HepG2 (cell line): ENCODE measurements at places on chromosomes 3 and 15. TPM values are rescaled to one million over a fixed set of nuclear protein-coding genes. Genes with fewer than 3 reads are reported as not detected.

DNA sequence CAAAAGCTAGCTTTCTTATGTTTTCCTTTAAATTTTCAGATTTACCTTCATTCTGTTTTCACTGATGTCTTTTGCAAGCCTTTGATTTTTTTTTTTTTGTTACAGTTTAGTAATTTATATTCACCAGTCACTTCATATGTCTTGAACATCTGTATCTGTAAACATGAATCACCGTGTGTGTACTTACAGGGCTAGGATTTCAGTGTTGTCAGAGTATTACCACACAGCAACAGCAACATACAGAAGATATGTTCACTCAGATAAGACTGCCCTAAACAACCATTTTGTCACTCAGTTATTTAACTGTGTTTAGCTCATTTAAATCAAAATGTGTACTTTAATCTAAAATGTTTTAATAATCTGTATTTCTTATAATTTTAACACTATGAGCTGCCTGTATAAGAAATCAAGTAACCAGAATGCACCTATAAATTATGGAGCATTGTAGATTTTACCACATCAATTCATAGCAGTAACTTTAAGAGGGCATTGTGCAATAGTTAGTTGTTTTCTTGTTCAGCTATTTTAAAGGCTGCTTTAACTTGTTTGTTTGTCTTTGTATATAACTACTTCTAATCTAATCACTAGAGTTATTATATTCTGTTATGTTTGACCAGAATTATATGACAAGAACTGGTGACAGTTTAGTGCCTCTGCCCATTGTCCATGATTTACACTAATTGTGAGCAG, 50.4 kb downstream of the GHSR start:
- no peak for DNase-seq

- DNase-seq, result no peak
These were observed 223.2 kb downstream of the MTHFS start for GRCh38 chr15:79673416-79674123.

GRCh38 chr3:25724948-25725645, 58.1 kb downstream of the NGLY1 start:
- no peak for DNase-seq

PIAS1 gene
- polyA plus RNA-seq, result 27.8 and 33.7 TPM in 2 replicates

GRCh38 chr15:74460298-74460697, 662 bp downstream of the UBL7 start:
- DNase-seq, result no peak

DNA sequence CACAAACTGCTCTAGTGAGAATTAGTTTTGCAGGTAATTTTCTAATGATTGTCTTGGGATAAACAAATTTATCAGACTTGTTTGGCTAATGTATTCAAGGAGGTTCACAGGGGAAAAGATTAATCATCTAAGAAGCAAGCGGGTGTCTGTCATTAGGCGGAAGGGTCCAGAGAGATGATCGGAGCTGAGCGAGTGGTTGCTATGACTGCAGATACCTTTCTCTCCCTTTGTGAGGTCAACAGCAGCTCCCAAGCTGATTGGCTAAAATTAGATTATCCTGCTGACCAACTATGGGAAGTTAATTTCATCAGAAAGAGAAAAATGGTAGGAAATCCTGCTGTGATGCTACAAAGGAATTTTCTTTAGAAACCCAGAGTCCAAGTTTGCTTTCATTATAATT, 276.0 kb downstream of the SOX2 start:
- DNase-seq, result no peak

DNA sequence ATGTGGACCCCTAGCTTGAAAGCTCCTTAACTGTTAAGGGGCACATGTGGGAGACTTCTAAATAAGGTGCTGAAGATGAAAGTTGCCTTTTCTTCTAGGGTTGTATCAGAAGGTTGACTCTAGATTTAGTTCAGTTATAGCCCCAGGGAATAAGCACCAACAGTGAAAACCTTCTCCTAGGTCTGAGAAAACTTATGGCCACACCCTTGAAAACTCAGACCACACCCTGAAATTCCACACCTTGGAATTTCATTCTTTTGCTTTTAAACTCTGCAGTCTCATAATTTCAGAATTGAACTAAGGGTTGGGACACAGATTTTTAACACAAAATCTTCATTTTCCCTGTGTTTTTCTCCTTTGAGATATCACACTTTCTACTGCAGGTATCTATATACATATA, 355.8 kb upstream of the IL12A start:
- no peak for DNase-seq

- no peak for DNase-seq
These were observed 47.6 kb downstream of the LARS2 start for GRCh38 chr3:45435961-45436360.

- DNase-seq, result no peak
These were observed 4.6 kb upstream of the RTP2 start for GRCh38 chr3:187706971-187707370.

DNA sequence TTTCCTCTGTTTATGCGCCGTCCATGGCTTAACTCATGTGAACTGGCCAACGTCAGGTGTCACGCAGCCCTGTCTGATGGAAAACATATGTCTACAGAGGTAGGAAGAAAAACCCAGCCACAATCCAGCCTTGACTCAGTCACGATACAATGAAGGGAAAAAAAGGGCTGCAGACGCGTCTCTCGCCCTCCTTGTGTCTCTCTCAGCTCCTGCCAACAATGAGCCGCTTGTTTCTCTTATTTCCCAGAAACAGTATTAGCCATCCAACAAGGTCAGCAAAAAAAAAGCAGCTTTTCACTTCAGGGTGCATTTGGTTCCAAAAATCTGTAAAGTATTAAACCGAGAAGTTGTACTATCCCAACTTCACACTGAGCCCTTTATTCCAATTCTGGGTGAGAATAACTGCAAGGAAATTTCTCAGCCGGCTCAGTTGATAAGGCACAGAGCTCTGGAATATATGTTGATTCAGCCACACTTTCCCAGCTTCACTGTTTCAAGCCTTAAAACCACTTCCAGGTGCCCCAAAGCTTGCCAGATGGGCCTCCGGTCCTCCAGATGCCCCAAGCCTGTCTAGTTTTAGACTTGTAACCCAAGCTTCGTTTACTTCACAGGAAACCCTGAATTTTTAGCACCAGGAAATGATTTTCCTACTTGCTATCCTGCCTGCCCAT, 79.4 kb downstream of the TM4SF4 start:
- DNase-seq, result no peak

- no peak for DNase-seq
These were observed 207.1 kb downstream of the TP63 start for GRCh38 chr3:189838291-189838690.

SLC28A2 gene
- 0.01 TPM in 1 of 2 replicates, not detected in the other for polyA plus RNA-seq

DNA sequence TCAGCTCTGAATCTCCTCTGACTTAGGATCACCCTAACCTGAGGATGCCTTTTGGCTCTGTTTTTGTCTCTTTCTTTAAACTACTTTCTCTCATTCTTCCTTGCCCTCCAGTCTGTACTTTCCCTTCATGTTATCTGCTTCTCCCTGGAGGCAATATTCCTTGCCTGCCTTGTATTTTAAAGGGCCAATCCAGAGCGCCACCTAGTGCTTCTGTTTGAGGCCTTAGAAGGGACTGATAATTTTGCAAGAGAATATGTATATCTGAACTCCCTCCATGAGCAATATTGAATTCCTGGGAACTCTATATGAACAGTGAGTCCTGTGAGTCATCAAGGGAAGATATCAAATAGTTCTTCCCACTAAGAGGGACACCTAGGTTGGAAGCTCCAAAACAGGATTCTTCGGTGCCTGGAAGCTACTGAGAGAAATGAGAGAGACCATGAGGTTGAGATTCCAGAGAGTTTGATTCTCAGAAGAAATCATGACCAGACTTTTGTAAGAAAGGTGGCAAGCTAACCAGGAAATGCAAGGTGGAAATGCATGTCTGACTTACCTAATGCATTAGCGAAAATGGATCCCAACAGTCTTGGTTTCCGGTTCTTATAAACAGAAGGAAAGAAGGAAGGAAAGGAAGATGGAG, 203.8 kb upstream of the CD96 start:
- peak; percentile 62 for DNase-seq

DNA sequence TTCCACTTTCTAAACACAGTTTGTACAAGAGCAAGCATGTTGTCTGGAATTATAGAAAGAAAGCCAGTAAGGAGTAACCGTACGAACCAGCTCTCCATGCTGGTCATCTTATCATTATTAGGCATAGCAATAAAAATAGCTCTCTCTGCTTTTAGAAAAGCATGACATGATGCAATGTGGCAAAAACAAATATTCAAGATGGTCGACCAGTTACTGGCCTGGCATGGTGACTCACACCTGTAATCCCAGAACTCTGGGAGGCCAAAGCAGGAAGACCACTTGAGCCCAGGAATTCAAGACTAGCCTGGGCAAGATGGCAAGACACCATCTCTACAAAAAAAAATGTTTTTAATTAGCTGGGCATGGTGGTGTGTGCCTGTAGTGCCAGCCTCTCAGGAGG, 2.6 kb upstream of the MAP4 start:
- DNase-seq, result peak; percentile 12

DNA sequence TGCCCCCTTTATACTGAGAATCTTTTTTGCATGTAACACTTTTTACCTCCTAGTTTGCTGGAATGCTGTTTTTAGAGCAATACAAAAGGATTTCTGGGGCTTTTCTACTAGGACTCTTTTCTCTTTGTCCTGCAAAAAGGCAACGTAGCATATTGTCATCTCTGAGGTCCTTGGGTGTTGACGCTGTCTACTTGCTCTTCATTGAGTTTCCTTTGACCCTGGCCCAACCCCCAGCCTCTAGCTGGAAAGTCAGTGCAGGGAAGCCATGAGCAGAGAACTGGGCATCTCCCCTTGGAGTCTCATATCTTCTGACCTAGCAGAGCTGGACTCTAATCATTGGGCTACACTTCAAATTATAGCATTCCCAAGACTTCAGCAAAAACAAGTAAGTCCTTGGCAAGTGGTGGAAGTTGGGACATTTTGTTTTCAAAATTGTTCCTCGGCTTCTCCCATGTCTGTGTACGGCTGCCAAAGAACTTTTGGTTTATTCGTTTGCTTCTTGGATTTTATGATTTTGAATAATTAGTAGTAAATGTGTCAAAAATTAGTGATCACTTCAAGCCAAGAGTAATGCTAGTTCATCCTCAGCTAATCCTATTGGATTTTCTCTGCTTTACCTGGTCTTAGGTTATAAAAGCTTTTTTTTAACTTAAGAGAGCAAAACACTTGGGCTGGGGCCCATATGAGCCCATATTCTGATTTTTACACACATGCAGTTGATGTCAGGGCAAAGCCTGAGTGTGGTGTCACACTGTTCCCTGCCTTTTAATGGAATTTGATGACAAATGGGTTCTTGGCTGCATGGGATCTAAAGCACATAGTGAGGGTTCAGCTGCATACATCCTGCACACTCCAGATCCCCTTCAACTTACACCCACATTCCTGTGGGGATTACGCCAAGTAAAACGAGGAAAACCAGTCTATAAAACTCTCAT, 419.5 kb upstream of the C2CD4B start:
- no peak for DNase-seq

DNA sequence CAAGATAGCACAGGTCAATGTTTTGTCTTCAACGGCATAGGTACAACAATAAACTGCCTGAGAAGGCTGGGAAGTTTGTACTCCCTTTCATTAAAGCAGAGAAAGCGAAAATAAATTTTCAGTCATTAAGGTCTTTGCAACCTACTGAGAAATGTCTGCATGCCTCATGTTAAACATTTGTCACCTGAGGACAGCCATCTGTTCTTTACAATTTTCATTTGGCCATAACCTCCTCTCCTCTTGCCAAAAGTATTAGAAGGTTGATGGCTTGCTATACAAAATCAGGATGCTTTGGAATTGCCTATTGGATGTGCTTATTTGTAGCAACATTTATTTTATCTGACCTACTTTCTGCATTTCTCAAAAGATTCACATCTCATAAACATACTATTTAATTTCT, 122.7 kb downstream of the GOLIM4 start:
- no peak for DNase-seq

GRCh38 chr3:195705081-195705991, 15.4 kb upstream of the MUC20 start:
- no peak for DNase-seq

NANOGP8 gene
- polyA plus RNA-seq, result 0.09 TPM in 1 of 2 replicates, not detected in the other

DNA sequence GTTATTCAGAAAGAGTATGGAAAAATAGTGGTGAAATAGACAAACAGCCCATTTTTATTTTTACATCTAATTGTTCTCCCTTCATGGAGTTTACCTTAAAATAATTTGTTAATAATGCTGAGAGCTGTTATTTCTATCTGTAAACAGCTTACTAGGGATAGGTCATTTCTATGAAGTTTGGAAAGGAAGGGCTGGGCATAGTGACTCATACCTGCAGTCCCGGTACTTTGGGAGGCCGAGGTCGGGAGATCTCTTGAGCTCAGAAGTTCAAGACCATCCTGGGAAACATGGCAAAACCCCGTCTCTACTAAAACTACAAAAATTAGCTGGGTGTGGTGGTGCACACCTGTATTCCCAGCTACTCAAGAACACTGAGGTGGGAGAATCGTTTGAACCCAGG, 624.3 kb upstream of the LMCD1 start:
- DNase-seq, result no peak

GRCh38 chr3:167733961-167734497, 663 bp downstream of the PDCD10 start:
- DNase-seq, result peak; percentile 18

GRCh38 chr3:69748503-69748902, 9.2 kb downstream of the MITF start:
- no peak for DNase-seq

GRCh38 chr3:193021506-193022010, 103.9 kb upstream of the MB21D2 start:
- DNase-seq, result no peak

GRCh38 chr15:68275165-68275746, 2.3 kb upstream of the FEM1B start:
- DNase-seq, result peak; percentile 68

DNA sequence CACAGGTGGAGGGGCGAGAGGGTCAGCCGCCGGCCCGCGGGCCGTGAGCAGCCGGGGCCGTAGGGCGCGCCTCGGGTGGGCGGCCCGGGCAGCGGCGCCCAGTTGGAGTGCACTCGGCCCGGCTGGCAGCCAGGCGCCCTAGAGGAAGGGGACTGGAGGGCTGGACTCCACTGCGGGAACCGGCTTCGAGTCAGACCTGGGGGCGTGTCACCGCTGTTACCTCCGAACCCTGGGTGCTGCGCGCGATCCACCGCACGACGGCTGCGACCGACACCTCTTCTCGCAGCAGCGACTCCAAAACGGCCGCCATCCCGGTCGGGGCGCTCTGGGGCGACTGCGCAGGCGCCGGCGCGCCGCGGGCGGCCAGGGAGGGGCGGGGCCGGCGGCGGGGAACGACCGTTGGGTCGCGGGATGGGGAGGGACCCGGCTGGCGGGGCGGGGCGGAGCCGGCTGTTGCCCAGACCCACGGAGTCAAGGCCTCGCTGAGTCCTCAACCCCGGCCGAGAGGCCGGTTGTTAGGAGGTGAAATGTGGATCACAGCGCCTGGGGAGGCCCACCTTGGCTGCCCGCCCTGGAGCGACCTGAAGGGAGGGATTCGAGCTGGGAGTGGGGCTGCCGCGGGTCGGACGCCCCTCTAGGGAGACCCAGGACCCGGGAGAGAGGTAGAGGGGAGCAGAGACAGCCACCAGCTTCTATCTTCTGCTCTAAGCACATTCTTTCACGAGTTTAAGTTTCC, at the start of gene CDAN1:
CDAN1 (minus strand) TSS at position 336 of the 736 bp plus-strand sequence; CDS start at position 310, 26 bp downstream.
- peak; percentile 73 for DNase-seq

DNA sequence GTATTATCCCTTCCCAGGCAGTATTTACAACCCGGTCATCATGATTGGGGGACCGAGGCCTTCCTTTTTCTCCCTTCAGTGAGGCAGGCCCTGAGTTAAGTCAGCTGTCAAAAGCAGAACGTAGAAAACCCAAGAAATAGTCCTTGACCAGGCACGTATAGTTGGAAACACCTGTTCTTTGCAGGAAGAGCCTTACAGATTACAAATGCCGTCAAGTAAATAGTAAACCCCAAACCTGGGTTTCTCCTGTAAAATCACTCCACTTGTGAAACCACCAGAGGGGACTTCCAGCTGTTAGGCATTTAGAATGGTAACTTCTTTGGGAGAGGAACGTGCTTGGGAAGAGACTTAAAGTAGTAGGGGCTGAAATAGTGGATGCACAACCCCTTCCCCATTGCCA, 1.0 kb upstream of the BTBD1 start:
- no peak for DNase-seq
